HTR-8/SVneo (cell line): ENCODE measurements at places on chromosomes 1 and 21.

DNA sequence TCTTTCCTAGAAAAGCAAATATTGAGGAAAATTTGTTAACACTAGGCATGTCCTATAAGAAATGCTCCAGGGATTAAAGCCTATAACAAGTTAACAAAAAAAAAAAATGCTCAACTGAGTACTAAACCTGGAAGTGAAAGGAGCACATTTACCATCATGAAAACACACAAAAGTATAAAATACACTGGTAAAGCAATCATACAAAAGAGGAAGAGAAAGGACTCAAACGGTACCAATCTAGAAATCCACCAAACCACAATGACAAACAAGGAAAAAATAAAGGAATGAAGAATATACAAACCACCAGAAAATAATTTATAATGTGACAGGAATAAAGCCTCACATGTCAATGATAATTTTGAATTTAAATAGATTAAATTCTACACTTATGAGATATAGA, 21.2 kb downstream of the CD1E start:
- DNase-seq, result no peak

DNA sequence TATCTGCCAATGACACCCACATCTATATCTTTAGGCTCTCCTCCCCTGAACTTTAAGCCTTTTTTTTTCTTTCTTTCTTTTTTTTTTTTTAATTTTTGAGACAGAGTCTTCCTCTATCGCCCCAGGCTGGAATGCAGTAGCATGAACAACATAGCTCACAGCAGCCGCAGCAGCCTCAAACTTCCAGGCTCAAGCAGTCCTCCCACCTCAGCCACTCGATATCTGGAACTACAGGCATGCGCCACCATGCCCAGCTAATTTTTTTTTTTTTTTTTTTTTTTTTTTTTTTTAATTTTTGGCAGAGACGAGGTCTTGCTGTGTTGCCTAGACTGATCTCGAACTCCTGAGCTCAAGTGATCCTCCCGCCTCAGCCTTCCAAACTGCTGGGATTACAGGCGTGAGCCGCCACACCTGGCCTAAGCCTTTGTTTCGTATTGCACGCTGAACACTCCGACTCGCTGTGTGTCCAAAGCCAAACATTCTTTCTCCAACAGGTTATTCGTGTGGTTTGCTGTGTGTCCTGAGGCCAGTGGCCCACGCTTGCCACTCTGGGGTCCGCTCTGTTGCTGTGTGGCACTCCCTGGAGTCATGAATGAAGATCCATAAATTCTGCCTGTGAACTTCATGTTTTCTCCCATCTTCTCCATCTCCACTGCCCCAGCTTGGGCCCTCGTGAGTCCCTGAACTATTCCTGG, 119.4 kb downstream of the CAMTA1 start:
- no peak for DNase-seq

DNA sequence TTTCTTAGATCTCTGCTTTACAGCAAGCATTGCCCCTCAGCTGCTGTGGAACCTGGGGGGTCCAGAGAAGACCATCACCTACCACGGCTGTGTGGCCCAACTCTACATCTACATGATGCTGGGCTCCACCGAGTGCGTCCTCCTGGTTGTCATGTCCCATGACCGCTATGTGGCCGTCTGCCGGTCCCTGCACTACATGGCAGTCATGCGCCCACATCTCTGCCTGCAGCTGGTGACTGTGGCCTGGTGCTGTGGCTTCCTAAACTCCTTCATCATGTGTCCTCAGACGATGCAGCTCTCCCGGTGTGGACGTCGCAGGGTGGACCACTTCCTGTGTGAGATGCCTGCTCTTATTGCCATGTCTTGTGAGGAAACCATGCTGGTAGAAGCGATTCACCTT, 33.4 kb upstream of the OR2B11 start:
- no peak for DNase-seq

DNA sequence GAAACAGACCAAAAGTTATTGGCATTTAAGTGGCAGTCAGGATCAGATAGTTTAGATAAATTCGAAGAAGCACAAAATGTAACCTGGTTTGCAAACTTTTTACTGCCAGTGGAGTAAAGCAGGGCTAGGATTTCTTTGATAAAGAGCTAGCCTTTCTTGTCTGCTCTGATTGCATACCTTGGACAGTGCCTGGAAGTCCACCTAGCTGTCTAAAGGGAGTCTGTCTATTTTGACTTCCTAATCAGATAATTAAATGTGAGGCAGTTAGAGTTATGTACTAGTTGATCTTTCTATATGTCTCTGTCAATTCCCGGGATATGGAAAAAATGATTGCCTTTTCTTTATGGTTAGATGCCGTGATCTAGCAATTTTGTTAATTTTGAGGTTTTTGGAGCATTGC, 4.1 kb downstream of the GPSM2 start:
- no peak for DNase-seq

- no peak for DNase-seq
These were observed 176.8 kb downstream of the ATP6V1G3 start for GRCh38 chr1:198363625-198364151.

DNA sequence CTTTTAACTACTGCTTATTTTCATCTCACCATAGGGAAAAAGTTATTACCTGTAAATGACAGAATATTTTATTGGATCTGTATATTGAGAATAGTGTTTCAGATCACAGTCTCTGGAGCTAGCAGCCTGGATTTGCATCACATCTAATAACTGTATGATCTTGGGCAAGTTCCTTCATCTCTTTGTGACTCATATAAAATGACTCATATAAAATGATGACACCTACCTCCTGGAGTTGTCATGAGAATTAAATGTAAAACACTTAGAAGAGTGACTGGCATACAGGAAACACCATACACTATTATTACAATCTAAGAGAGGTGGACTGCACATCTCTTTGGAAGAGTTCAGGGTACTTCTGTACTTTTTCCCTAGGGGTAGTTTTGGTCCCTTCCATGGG, 421.3 kb downstream of the NEGR1 start:
- no peak for DNase-seq

GRCh38 chr21:42581336-42581992, 67.8 kb downstream of the SLC37A1 start:
- no peak for DNase-seq

DNA sequence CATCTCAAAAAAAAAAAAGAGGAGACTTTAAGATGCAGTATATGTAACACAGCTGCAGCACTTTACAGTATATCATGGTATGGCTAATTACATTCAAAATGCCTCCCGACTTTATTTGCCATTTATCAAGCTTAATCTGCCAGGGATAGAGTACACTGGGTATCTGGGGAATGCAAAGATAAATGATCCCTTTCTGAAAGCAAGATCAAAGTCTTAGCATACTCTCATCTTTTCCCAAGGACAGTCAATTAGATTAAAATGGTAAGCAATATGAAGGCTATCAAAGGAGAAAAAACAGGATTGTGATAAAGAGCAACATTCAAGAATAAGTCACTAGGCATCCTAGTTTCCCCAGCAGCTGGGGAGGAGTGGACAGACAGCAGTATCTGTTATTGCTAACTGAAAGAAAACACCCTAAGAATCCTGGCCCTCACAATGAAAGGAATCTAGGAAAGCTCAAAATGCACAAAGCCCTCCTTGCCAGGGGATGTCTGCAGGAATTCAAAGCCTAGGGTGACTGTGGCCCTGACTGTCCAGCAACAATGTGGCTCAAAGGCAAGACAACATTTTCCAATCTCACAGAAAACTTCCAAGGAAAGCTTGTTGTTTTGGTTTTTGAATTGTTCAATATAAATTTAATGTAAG, 56.7 kb upstream of the RAP1GAP start:
- no peak for DNase-seq

DNA sequence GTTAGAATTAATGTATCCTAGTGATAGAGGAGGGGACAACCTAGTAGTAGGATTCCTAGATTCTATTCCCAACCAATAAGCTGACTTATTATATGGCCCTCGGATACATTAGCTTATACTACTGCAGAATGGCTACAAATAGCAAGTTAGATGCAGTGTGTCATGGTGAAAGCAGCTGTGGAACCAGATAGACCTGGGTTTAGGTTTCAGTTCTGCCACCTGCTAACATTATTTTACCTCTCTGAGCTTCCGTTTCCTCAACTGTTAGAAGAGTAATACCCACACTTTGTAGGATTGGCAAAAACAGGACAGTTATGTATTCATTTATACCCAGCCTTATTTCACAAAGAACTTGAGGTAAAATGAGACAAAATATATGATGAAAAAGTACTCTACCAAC, 21.6 kb upstream of the MAGOH start:
- no peak for DNase-seq

DNA sequence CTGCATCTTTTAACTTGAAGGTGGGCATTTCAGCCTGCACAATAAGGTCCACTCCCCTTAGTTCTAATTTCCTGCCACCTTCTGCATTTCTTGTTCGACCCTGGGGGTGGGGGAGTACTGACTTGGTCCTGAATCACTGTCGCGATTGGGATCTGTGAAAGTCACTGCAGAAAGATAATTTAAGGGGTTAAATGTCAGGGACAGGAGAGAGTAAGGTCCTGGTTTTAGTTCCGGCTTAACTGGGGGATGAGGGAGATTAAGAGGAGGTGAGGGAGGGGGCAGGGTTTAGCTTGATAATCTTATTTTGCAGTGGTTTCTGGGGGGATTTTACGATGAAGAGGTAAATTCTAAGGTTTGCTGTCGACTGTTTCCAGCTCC, 128.1 kb downstream of the MRPS6 start:
- no peak for DNase-seq

DNA sequence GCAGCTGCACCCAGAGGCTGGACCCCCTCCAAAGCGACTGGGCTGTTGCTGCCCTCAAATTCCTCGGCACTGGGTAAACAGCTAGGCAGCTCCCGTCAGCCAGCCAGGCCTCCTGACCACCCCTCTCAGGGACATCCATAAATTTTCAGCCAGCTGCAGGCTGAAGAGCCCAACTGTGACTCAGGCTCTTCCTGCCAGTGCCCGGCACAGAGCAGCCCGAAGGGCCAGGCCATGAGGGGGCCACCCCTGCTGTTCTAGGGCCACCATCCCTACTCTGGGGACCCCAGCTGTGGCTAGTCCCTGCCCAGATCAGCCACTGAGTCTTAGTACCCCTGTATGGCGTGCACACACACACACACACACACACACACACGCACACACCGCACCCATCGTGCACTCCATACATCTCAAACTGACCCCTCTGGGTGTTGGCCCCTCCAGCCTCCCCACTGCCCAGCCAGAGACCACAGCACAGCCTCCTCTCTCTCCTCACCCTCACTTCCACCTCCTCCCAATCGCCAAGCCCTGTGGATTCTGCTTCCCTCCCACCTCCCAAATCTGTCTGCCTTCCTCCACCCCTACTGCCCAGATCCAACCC, 6.2 kb upstream of the LAPTM5 start:
- DNase-seq, result peak; percentile 72

DNA sequence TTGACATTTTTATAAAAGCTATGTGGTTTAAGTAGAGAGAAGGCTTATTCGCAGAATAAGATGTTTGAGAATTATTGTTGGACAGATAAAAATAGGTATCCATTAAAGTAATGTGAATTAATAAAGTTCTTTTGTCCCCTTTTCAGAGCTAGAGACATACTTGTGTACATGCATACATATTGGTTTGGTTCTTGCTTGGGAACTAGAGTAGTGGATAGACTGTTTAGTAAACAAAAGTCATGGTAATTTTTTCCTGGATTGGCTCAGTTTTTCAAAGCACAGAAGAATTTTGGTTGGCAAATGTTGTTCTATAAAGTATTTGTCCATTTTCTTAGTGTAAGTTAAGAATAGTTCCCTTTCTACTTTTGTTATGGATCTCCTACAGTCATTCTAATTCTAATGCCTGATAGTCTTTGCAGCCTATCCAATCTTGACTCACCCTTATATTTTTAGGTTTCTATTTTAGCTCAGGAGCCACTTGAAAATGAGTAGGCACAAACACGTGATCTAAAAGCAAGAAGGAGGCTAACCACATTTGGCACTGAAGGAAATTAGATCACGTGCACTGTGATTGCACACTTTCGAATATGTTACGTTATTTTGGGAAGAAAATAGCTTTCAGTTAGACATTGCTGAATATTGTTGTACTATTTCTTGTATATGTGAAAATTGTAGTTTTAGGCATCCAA, 47.0 kb downstream of the RABGAP1L start:
- no peak for DNase-seq

- DNase-seq, result no peak
These were observed 92.1 kb downstream of the NAV1 start for GRCh38 chr1:201631037-201631436.

DNA sequence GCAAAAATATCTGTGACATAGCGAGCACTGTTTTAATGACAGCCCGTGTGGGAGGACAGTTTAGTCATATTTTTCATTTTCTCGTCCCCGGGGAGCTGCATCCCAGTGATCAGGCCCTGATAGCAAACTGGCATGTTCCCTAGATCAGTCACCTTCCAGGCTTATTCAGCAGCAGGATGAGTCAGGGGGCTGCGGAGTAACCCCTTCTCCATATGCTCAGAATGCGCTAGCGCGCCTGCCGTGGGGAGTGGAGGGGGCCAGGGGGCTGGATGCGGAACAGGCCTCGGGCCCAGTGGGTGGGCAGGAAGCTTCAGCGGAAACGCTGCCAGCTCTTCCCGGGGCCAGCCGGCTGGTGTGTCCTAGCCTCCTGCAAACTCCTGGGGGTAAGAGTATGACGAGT, 94.0 kb downstream of the KCND3 start:
- no peak for DNase-seq
